ENCODE measurements at places on chromosomes 7 and 10.

DNA sequence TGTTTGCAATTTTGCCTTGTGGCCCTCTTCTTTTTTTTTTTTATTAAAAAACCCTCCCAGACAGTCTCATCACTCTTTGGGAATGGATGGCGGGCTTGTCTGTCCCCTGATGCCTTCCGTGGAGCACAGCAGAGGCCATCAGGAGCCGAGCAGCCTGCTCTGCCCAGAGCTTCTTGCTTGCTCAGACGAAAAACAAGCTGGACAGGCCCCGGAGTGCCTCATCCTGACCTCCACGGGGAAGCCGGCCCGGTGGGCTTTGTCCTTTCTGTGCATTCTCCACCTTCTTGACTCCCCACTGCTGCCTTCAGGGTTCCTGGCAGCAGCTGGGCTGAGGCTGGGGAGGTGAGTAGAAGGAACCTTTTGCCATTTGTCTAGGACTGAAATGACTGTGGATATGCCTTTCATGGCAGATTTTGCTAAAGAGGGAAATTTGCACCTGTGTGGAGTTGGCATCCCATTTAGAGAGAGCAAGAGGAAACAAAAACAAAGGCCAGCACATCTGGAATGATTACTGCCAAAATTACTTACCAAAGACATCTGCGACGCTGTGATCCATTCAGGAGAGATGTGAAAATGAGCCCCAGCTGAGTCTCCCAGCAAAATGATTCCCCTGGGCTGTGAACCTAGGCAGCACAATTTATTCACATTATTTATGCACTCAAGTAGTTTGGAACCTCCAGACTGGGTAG is 108.3 kb downstream of the AOAH start:
- DNase-seq = no peak

DNA sequence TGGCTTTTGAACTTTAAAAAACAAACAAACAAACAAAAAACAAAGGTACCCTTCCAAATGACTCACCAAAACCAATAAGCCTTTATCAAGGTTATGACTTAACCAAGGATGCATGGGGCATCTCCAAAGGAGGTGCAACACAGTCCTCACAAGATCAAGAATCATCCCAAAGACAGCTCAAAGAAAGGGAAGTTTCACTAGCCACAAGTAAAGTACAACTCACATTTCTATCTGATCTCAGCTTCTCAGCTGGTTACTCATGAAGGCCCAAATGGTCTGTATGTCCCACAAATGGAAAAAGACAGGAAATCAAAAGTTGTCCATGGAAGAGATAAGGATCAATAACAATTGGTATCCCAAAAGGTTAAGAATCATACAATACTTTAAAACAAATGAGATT is 6.0 kb upstream of the MKLN1 start:
- no peak for DNase-seq

- no peak for DNase-seq
These were observed 45.5 kb upstream of the ZNRF2 start for GRCh38 chr7:30238721-30239441.

- no peak for DNase-seq
These were observed 9.8 kb upstream of the PARD3 start for GRCh38 chr10:34824870-34825269.

DNA sequence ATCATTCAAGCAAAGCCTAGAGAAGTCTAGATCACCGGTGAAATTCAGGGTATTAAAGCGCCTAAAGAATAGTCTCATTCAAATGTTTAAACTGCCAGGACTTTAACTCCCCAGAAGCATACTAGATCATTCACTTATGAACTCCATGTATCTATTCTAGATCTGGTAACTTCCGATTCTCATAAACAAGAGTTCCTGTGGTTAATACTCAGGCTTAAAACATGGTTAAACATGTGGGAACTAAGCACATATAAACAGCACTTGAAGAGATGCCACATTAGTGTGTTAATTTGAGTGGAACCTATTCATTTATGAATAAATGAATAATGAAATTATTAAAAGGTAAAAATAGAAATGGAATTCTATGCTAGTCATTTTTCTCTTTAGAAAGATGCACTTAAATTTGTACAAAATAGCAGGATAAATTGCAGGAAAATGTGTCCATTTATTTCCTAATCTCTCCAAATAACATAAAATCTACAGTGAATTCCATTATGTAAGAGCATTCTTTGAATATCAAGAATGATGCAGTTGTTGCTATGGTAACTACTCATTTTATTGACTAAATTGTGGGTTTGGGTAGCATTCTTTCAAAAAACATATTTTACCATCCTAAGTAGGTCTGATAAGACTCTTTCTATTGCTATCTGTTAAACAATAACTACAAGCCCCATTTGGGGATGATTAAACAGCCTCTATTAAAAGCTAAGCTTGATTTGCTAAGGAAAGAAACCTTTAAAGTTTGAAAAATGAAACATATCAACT is 147.6 kb upstream of the TMEM168 start:
- no peak for DNase-seq

DNA sequence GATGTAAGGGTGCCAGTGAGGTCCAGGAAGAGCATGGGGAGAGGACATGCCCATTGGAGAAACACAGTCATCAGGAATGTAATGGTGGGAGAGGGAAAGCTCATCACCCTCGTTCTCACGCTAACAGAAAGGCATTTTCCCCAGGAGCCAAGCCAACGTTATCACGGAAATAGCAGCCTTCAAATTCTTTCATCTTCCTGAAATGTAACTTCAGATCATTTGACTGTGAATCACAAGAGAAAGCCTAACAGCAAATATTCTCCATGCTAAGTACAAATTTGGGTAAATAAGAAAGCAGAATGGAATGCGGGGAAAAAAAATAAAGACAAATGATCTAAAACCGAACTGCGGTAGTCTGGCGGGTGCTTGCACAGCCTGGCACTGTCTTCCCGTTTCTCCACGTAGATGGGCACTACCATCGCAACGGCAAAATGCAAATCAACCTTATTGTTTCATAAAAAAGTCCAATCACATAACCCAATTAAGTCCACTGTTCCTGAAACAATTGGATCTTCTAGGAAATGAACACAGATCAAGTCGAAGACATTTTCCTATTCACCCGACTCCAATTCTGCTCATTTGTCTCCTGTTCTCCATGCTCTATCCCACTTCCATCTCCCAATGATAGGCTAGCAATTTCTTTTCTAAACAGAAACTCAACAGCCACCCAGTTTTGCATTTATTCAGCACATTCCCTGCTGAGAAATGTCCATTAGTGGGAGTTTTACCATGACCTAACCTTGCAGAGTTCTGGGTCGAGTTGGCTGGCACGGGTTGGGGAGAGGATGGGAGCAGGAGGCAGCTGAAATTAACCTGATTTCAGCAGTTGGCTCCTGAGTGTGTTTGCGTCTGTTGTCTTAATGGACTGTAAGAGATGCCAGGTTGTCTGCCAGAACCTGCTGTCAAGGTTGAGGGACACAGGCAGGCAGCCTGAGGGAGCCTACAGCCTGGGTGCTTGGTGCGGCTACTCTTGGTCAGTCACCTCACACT is 74.6 kb upstream of the FRMD4A start:
- DNase-seq = no peak

- no peak for DNase-seq
These were observed 16.3 kb upstream of the BTBD16 start for GRCh38 chr10:122254831-122255230.

DNA sequence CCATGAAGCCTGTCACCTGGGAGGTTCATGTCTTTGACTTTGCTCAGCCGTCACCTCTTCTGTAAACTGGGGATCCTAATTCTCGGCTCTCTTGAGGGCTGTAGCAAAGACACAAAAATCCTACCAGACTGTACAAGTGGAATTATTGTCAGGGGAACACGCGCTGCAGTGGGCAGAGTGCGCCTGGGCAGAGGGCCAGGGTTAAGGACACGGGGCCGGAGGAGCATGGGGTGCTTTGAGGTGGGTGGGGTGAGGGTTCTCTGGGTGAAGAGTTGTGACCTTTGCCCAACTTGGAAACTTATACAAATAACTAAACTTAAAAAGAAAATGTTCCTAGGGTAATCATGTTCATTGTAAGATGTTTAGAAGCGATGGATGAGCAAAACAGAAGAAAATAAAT is 36.0 kb downstream of the PALD1 start:
- no peak for DNase-seq

- DNase-seq = peak; percentile 38
These were observed 674 bp upstream of the OSBPL3 start for GRCh38 chr7:24980534-24981170.

GRCh38 chr10:76396134-76396533 is 964.7 kb downstream of the LRMDA start:
- no peak for DNase-seq

GRCh38 chr10:84333864-84334451 is 5.6 kb downstream of the CCSER2 start:
- peak; percentile 76 for DNase-seq

DNA sequence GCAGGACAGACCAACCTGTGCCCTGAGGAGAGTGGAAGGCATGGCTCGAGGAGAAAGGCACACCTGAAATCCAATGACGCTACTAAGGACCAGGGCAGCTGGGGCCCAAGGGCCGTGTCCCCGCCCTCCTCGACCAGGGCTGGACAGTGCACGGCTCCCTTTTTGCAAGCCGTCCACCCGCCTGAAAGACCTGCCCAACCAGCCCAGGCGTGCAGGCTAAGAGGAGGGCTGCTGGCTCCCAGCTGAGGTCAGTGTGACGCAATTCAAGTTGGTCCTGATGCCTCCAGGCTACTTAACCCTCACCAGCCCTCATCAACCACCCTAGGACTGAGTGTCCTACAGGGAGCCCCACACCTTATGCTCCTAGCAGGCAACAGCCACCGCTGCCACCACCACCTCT is 69.3 kb downstream of the DLG5 start:
- no peak for DNase-seq

DNA sequence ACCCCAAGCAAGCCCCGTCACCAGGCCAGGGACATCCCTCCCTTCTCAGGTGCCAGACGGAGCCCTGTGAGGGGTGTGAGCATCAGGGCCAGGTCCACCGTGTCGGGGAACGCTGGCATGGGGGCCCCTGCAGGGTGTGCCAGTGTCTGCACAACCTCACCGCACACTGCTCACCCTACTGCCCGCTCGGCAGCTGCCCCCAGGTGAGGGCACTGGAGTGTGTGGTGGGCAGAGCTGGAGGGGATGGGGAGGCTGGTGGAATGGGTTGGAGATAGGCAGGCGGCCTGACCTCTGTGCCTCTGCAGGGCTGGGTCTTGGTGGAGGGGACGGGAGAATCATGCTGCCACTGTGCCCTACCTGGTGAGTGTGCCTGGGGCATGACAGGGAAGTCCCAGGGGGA is 19.9 kb upstream of the ZNF467 start:
- DNase-seq = no peak

- no peak for DNase-seq
These were observed 35.9 kb upstream of the SEMA3A start for GRCh38 chr7:84230491-84230890.

GRCh38 chr7:9026121-9026520 is 592.7 kb downstream of the NXPH1 start:
- DNase-seq = no peak

DNA sequence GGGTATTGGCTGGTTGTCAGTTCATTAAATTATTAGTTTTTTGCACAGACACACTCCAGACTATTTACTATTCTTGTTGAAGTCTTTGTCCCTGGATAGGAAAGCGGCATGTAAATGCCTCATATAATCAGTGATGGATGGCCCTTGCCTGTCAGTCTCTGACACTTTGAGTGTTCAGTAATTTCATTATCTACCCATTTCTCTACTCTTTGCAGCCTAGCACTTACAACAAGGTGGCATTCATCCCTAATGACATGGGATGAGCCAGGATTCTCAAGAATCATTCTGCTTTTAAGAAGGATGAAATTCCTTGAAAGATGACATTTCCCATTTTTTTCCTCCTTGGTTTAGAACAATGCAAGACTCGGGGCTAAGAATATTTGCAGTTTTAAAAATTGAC is 155.7 kb downstream of the SORCS3 start:
- DNase-seq = no peak

DNA sequence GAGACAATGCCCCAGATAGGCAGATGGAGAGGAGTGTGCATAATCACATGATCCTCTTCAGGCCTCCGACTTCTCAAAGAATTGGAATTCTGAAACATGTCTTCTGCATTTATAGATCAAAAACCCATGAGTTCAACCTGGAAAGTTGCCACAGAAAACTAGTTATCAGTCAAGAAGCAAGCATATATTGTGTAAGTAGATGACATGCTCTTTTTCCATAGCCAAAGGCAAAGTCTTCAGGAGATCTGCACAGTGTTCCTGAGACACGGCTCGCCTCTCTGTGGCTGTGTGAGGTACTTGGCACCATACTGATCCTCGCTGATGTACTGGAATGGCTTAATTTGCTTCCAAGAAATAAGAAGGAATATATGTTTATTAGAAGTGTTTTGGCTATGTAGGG is 213.5 kb upstream of the MKI67 start:
- no peak for DNase-seq

GRCh38 chr10:7410862-7411670 is at the start of gene SFMBT2:
Gene SFMBT2, minus strand, starts transcription at chr10:7411034. Its CDS starts 29,136 bp downstream, at chr10:7381898.
- peak; percentile 69 for DNase-seq

DNA sequence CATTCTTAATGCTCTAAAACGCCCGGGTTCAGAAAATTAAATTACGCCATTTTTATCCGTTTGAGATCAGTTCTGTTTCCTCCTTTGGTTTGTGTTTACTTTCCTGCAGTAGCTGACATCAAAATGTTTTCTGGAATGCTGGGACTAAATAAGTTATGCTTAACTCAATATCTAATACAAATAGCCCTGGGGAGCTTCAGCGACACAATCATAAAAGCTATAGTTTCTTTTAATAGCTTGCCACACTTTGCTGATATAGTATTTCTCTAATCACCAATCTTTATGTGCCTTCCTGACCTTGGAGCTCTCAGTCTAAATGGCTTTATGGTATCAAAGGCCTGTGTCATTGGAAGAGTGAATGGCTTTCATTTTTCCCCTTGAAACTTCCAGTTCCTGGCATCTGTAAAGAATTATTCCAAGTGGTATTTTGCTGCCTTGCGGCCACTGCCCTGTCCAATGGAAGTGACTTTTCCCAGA is 202.7 kb downstream of the HDAC9 start:
- no peak for DNase-seq

DNA sequence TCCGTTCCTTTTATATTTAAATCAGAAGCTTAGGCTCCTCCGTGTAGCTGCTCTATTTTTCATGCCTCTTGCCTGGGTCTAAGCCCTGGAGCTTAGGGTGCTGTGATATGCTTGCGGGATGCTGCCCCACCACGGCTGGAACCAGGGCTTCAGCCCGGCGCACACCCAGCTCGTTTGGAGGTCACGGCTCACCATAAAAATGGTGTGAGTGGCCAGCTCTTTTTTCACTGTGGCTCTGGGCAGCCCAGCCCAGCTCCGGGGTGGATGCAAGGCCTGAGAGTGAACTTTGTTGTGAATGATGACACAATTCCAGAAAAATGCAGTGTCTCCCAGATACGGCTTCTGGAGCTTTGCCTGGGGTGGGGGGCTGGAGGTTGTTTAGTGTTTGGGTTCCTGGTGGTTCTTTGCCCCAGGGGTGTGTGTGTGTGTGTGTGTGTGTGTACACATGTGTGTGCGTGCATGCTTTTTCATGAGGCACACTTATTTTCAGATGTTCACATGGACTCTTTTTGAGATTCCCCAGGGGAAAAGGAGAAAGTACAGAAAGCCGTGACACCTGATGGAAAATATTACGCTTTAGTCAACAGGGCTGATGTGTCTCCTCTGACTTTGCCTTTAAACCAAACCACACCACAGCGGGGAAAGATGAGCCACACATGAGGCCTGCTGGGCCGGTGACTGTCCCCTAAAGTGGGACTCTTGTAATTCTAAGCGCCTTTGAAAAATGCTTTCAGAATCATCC is 46.2 kb downstream of the GRK5 start:
- no peak for DNase-seq

All from CD4-positive, alpha-beta T cell treated with Interleukin-6 at 100 ng/mL for 8 hours (primary cell).